ENCODE measurements at places on chromosomes 4 and X. TPM values are rescaled to one million over a fixed set of nuclear protein-coding genes. Genes with fewer than 3 reads are reported as not detected.

ALAS2 gene
- not detected for total RNA-seq

AFM gene
- total RNA-seq, result not detected

SMARCA1 gene
- 48.4 TPM for total RNA-seq

TIMP1 gene
- total RNA-seq, result 19.9 TPM

GPRASP1 gene
- total RNA-seq, result 119 TPM

CTSO gene
- total RNA-seq, result 12.8 TPM

KIAA1210 gene
- total RNA-seq, result not detected

PRKG2 gene
- total RNA-seq, result 7.7 TPM

VCX3A gene
- not detected for total RNA-seq

TRAM1L1 gene
- 7.0 TPM for total RNA-seq

PAGE4 gene
- total RNA-seq, result not detected

SERTM2 gene
- total RNA-seq, result 0.14 TPM

MAP3K15 gene
- 0.49 TPM for total RNA-seq

FGF5 gene
- total RNA-seq, result 4.8 TPM

AMBN gene
- total RNA-seq, result not detected

FATE1 gene
- not detected for total RNA-seq

SPANXD gene
- not detected for total RNA-seq

TREX2 gene
- total RNA-seq, result 1.4 TPM

SLC39A8 gene
- total RNA-seq, result 11.4 TPM

PF4V1 gene
- total RNA-seq, result not detected

Data from dorsolateral prefrontal cortex (tissue), 122 donors.